Stimulated activated CD4-positive, alpha-beta T cell treated with anti-CD3 and anti-CD28 coated beads, Interleukin-15, amount 100 ng/mL, for 24 hours (primary cell): ENCODE measurements at places on chromosomes 7 and 10.

GRCh38 chr10:130873636-130874035, 437.9 kb downstream of the TCERG1L start:
- DNase-seq, result no peak

DNA sequence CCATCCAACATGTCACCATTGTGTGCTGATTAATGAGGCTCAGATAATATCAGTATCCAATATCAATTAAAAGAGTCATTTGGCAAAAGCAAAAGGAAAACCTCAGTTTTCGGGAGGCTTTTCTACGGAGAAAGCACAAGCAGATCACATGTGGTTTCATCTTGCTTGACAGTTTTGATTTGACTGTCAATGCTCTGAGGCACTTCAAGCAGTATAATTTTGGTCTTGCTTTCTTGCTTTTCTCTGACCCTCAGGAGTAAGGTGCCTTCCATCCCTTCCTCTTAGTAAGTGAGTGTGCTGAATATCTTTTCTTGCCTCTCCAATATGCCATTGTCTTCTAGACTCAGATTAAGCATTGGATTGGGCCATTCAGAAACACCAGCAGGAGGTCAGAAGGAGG, 115.5 kb upstream of the CALCR start:
- no peak for DNase-seq

DNA sequence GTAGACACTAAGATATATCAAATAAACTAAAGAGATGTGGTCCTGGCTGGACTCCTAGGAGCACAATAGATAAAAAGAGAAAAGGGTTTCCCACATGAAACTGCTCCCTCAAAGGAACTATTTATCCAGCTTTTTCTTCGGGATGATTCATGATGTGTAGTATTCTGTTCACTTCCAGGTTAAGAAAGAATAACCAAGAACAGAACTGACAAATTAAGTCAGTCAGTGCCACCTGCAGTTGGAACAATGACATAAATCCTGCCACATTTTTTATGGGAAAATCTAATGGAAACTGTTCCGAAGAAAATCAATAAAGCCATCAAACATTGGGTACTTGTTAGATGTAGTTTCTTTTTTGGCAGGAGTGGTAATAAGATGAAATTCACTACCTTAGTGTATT, 87.1 kb downstream of the POLR1F start:
- DNase-seq, result no peak

DNA sequence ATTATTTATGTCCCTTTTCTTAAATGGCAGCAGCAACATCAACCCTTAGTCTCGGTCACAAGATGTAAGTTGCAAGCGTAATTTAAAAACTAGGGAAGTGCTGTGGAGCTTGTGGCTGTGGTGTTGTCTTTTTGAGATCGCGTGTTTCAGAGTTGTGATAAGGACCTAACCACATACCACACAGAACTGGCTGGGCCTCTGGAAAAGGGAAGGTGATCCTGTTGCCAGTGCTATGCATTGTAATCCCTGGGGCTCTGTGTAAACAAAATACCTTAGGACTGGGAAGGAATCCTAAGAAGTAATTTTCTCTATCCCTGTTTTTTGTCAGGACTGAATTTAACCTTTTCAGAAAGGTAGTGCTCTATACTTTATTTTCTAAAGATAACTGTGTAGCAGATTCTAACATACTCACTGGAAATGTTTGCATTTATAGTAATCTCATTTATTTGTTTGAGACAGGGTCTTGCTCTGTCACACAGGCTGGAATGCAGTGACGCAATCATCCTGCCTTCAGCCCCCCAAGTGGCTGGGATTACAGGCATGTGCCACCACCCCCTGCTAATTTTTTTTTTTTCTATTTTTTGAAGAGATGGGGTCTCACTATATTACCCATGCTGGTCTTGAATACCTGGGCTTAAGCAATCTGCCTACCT, 60.4 kb downstream of the INPP5F start:
- no peak for DNase-seq

DNA sequence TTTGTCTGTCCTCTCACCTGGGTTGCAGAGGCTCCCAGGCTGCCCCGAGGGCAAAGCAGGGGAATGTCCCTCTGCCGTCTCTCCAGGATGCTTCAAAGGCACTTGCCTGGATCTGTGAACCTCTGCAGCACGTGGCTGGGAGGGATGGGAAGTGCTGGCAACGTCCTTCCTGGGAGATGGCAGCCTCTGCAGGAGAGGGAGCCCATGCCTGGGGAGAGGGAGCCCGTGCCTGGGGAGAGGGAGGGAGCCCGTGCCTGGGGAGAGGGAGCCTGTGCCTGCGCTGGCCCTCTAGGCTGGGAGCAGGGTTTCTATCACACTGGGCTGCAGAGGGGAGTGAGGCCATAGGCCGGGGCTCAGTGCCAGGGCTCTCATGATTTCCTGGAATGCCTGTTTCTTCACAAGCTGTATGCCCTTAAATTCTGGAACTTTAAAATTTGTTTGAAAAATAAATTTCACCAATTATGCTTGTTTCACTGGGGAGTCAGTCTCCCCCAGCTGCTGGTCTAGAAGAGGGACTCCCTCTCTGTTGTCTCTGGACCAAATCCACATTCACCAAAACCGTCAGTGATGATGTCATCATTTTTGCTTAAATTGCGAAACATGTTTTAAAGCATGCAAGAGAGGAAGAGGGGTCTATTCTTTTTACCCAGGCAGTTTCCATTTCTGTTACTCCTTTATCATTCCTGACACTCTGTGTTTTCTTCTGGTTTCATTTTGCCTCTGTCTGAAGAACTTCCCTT, 135.7 kb downstream of the DNAJB6 start:
- DNase-seq, result no peak
